ENCODE measurements at places on chromosomes 1 and 21.

GRCh38 chr1:184497959-184498723 is 111.3 kb downstream of the C1orf21 start:
- no peak for DNase-seq

GRCh38 chr1:101071470-101071891 is 45.9 kb upstream of the DPH5 start:
- no peak for DNase-seq

- DNase-seq = no peak
These were observed 21.6 kb downstream of the TNN start for GRCh38 chr1:175089136-175089718.

DNA sequence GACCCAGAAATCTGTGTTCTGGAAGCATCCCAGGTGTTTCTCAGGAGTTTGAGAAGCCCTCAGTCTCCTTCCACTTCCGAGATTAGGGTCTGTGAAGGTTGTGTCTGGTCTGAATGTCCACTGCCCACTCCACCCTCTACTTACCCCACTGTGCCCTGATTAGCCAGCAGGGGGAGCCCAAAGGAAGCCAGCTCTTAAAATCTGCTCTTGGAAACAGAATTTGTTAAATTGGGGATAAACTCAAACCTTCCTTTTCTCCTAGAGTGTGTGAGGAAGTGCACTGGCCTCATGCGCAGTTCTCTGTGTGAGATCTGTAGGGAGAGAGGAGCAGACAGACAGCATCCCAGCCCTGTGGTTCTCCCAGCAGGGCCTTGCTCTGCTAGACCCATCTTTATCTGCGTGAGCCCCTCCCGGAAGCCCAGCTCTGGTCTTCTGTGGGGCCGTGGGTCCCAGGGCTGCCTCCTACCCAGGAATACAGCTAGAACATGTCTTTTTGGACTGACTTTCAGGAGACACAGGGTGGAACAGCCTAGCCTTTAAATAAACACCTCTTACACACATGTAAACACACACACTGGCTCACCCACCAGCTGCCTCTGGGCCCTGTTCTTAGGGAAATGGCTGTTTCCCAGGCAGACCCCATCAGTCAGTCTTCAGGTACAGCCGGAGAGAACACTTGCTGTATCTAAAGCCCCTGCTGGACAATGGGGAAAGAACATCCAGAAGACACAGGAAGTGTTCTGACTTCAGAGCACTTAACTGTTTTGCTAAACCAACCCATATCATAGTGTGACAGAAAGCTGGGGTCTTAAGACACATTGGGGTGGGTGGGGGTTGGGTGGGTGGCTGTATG is 52.2 kb downstream of the SMYD2 start:
- DNase-seq = no peak

DNA sequence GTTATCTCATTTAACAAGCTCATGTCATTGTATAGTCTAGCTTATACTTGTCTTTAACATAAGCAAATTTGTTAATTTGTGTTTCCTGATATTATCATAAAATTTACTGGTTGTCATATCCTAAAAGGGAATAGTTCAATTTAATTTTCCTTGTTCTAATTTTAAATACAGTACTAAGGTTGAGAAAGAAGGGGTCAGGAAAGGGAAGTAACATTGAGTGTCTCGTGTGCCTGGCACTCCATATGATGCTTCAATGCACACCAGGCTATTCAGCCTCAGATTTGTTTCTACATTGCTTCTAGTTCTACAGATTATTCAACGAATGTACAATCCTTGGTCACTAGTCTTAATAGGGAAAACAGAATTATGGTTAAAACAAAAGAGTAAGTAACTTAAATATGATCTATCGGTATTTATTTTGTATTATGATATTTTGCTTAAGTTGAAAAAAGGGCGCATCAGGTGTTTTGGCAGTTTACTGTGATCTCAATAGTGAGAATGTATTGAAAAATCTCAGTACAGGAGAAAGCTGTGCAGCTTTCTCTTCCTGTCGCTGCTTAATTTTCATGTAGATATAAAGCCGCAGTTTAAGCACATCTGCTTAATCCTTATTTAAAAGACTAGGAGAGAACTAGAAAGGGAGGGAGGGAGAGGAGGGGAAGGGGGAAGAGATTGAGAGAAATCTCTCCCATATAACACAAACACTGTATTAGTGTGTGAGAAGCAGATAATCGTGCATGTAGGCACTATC is 13.0 kb downstream of the PTPRC start:
- DNase-seq = no peak
